Left ventricle myocardium inferior (tissue), 1 donor: ENCODE measurements at places on chromosomes 6 and 20.
A peak's percentile ranks its signal among the peaks of the same experiment; 100 is the strongest.

GRCh38 chr20:10939331-10939941, 265.6 kb upstream of the JAG1 start:
- H3K27me3 ChIP-seq, result no peaks in the 10 kb centered on the region
- no peaks in the 10 kb centered on the region for H3K36me3 ChIP-seq
- H3K27ac ChIP-seq, result no peak overlapping the region
- no peak overlapping the region for H3K4me3 ChIP-seq
- H3K4me1 ChIP-seq, result peaks cover 15% of the 10 kb centered on the region

GRCh38 chr20:23656372-23656771, 18.6 kb upstream of the CST3 start:
- peaks cover 16% of the 10 kb centered on the region for H3K27me3 ChIP-seq
- DNase-seq, result no peak
- H3K4me1 ChIP-seq, result peaks cover 49% of the 10 kb centered on the region

- peaks cover 42% of the 10 kb centered on the region for H3K36me3 ChIP-seq
- H3K4me3 ChIP-seq, result no peak overlapping the region
- H3K27me3 ChIP-seq, result no peaks in the 10 kb centered on the region
- no peaks in the 10 kb centered on the region for H3K4me1 ChIP-seq
These were observed 29.1 kb upstream of the CALHM6 start for GRCh38 chr6:116431964-116432595.

DNA sequence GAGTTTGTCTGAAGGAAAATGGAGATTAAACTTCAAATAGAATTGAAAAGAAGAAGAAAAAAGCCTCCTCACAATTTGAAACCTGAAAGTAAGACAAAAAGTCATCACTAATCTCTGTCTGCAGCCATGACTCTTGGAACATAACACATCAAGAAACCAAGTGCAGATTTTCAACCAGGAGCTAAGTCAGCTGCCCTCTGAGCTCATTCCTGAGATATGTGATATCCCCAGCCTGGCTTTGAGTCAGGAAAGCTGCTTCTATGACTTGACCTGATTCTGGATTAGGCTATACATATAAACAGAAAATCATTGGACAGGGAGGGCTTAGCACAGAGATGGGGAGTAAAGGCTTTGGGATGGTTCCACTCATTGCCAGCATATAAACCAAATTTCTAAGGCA, 891.4 kb downstream of the TFAP2A start:
- no peak overlapping the region for H3K4me3 ChIP-seq
- no peak overlapping the region for H3K27ac ChIP-seq
- no peak for DNase-seq
- H3K4me1 ChIP-seq, result no peaks in the 10 kb centered on the region
- H3K27me3 ChIP-seq, result no peaks in the 10 kb centered on the region

DNA sequence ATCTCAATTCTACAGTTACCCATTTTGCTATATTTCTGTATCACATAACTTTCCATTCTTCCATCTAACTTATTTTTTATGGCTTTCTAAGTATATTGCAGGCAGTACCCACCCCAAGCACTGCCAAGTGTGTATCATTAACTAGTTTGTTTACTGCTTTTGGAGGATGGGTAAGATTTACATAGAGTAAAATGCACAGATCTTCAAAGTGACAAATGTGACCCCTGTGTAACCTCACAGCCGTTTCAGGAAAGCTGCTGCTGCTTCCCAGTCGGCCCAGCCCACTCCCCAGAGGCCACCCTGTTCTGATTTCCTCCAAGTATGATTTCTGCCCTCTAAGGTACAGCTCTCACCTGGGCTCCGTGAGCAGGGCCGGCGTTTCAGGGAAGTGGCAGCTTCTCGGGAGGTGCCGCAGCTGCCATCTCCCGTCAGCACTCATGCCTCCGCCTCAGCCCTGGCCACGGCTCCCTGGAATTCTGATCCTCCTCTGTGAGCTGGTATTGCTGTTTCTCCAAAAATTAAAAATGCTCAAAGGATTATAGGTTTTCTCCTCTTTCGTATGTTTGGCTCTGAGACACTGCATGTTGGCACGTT, 15.0 kb upstream of the MAP1LC3A start:
- no peak for DNase-seq
- peaks cover 36% of the 10 kb centered on the region for H3K4me1 ChIP-seq
- H3K36me3 ChIP-seq, result peaks cover 32% of the 10 kb centered on the region
- H3K4me3 ChIP-seq, result no peak overlapping the region
- no peak overlapping the region for H3K27ac ChIP-seq

DNA sequence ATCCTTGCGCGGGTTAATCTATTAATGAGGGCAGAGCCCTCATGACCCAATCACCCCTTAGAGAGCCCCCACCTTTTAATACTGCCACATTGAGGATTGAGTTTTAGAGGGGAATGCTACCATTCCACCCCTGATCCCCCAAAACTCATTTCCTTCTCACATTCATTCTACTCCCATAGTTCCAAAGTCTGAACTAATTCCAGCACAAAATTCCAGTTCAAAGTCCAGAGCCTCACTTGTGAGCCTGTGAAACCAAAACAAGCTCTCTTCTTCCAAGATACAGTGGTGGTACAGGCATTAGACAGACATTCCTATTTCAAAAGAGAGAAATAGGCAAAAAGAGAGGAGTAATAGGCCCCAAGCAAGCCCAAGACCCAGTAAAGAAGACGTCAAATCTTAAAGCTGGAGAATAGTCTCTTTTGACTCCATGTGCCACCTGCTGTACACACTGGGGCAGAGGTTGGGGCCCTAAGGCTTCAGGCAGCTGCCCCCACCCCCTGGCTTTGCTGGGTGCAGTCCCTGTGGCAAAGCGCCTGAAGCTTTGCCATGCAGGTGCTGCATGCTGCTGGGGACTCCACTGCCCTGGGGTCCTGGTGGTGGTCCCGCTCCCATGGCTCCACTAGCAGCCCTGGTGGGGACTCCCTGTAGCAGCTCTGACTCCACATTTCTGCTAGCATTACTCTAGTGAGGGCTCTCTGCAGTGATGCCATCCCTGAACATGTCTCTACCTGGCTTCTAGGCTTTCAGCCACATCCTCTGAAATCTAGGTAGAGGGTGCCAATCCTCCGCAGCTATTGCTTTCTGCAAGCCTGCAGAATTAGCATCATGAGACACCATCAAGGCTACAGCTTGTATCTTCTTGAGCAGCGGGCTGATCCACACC, 41.3 kb downstream of the RSPH3 start:
- no peak overlapping the region for H3K27ac ChIP-seq
- DNase-seq, result no peak
- H3K27me3 ChIP-seq, result no peaks in the 10 kb centered on the region

GRCh38 chr6:56808871-56809359, 146.0 kb upstream of the BEND6 start:
- DNase-seq, result no peak
- H3K36me3 ChIP-seq, result no peaks in the 10 kb centered on the region
- peak overlapping the region; percentile 70 for H3K27ac ChIP-seq
- no peaks in the 10 kb centered on the region for H3K27me3 ChIP-seq
- H3K4me3 ChIP-seq, result peak overlapping the region; percentile 7

DNA sequence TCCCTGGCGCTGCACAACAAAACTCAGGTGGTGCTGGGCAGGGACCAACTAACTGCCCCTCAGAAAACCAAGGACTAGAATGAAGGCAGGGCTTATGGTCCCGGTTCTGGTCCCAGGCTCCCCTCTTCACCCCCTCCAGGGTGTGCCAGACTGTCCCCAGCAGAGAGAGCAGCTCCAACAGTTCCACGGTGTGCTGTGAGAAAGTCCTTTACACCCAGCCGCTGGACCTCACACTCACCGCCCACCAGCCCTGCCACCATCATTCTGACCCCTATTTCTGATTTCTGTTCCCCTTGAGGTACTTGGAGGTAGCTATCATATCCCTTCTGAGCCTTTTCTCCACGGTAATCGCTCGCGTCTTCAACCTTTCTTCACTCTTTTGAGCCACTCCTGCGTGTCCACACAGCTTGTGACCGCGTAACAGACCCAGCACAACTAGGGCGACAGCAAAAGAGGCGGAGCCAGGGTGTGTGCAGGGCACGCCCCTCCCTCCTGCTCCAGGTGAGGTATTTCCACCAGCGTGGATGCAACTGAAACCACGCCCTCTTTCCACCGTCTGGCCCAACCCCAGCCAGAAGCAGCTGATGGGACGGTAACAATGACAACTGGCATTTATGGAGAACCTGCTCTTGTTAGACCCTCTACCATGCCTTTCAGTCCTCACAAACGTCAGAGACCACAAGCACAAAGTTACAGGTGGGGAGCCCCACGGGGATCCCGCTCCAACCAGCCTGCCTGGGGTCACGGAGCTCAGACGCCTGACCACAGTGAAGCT, 2.3 kb downstream of the PXDC1 start:
- H3K4me1 ChIP-seq, result peaks cover 88% of the 10 kb centered on the region
- H3K4me3 ChIP-seq, result peak overlapping the region; percentile 79
- H3K36me3 ChIP-seq, result no peaks in the 10 kb centered on the region

DNA sequence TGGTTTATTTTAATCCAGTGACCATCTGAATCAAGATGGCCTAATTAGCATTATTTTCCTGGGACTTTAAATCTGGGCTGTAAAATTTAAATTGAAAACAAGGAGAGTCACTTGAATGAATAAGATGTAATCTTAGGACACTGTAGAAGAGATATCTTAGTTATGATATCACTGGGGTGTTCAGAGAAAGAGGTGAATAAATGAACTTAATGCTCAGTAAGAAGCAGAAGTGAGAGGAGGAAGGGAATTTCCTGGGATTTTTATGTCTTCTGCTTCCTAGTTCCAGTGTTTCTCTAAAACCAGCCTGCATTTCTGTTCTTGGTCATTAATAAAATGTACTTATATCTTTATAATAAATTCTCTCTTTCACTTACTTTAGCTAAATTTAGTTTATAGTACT, 136.8 kb upstream of the PTPRK start:
- no peaks in the 10 kb centered on the region for H3K36me3 ChIP-seq
- H3K27me3 ChIP-seq, result no peaks in the 10 kb centered on the region
- no peak overlapping the region for H3K27ac ChIP-seq
- DNase-seq, result no peak
- peaks cover 15% of the 10 kb centered on the region for H3K4me1 ChIP-seq

GRCh38 chr6:13573669-13574110, 711 bp upstream of the SIRT5 start:
- peak; percentile 30 for DNase-seq
- H3K27me3 ChIP-seq, result no peaks in the 10 kb centered on the region
- peaks cover 38% of the 10 kb centered on the region for H3K4me1 ChIP-seq

GRCh38 chr6:80197474-80197873, 91.0 kb downstream of the BCKDHB start:
- DNase-seq, result no peak
- H3K36me3 ChIP-seq, result no peaks in the 10 kb centered on the region
- peaks cover 28% of the 10 kb centered on the region for H3K4me1 ChIP-seq
- H3K4me3 ChIP-seq, result no peak overlapping the region

GRCh38 chr20:10763112-10763511, 89.3 kb upstream of the JAG1 start:
- no peak overlapping the region for H3K27ac ChIP-seq
- no peak overlapping the region for H3K4me3 ChIP-seq
- H3K4me1 ChIP-seq, result peaks cover 3% of the 10 kb centered on the region
- no peak for DNase-seq
- H3K36me3 ChIP-seq, result no peaks in the 10 kb centered on the region

DNA sequence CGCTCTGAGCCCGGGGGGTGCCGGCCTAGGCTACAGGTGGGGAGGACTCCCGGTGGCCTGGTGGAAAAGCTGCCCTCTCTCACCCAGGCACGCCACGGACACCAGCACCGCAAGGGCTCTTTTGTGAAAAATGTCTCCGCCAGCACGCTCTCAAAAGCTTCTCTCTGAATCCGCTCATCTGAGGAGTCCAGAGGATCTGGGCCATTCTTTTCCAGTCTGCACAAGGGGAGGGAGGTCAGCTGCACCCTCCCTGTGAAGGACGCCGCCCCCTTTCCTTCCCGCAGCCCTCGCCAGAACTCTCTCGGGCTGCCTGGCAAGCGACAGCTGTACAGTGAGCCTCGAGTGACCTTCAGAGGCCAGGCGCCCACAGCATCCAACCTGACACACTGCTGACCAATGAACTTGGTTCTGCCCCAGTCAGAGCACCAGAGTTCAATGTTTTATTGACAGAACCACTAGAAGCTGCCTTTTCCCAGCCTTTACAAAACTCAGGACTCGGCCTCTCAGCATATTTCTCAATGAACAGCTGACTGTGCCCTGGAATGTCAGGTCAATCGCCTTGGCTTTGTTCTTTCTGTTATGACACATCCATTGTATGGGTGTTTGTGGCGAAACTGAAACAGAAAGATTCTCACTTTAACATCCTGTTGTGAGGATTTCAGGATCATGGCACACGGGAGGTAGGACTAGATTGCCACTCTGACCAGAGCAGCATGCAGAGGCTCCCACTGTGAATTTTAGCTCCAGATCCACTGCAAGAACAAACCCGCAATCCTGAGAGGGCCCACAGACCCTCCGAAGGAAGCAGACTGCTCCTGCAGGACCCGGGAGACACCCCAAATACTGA, 26.7 kb downstream of the SERPINB9 start:
- peak overlapping the region; percentile 74 for H3K4me3 ChIP-seq
- peaks cover 39% of the 10 kb centered on the region for H3K4me1 ChIP-seq
- peak overlapping the region; percentile 91 for H3K27ac ChIP-seq
- no peaks in the 10 kb centered on the region for H3K36me3 ChIP-seq

GRCh38 chr6:84762220-84763002, 2.0 kb downstream of the TBX18 start:
- DNase-seq, result no peak
- peak overlapping the region; percentile 72 for H3K4me3 ChIP-seq
- peaks cover 96% of the 10 kb centered on the region for H3K27me3 ChIP-seq

DNA sequence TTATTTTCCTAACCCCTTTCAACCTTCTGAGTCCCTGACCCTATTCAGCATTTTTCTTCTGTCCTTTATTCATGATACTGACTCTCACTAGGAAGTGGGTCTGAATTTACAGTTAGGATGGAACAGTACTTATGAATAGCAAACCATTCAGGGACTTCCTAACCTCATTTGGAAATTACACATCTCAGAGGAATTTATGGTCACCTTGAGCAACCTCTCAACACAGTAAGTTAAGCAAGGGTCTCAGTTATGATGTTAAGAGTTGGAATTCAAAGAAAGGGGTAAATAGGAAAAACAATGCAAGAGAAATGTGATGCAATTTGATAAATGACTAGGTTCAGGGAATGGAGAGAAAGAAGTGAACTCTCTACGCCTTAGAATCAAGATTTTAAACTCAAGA, 97.3 kb downstream of the GPR6 start:
- H3K4me1 ChIP-seq, result no peaks in the 10 kb centered on the region
- no peaks in the 10 kb centered on the region for H3K27me3 ChIP-seq
- no peaks in the 10 kb centered on the region for H3K36me3 ChIP-seq
- DNase-seq, result no peak
- no peak overlapping the region for H3K27ac ChIP-seq
- no peak overlapping the region for H3K4me3 ChIP-seq

DNA sequence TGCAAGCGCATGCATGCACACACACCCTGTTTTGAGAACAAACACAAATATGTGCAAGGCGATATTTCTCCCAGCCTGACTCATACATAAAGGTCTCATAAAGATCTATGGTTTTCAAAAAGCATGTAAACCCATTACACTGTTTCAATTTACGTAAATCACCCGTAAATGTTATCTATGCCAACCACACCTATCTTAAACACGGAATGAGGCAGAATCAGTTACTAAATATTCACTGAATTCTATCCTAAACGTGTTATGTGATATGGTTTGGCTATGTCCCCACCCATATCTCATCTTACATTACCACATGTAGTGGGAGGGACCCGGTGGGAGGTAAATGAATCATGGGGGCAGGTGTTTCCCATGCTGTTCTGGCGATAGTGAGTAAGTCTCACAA, 621.6 kb downstream of the KIF16B start:
- no peaks in the 10 kb centered on the region for H3K4me1 ChIP-seq
- no peak overlapping the region for H3K4me3 ChIP-seq
- H3K27ac ChIP-seq, result no peak overlapping the region

GRCh38 chr20:11958855-11959254, 41.2 kb downstream of the BTBD3 start:
- no peaks in the 10 kb centered on the region for H3K27me3 ChIP-seq
- H3K36me3 ChIP-seq, result no peaks in the 10 kb centered on the region
- no peaks in the 10 kb centered on the region for H3K4me1 ChIP-seq
- no peak overlapping the region for H3K4me3 ChIP-seq
- no peak for DNase-seq
